ENCODE measurements at places on chromosomes 5 and 9.

- DNase-seq, result no peak
Measured at GRCh38 chr5:50691399-50692016, 25.1 kb downstream of the PARP8 start.

GRCh38 chr5:93381057-93381456 is 200.0 kb downstream of the NR2F1-AS1 start:
- DNase-seq, result no peak

DNA sequence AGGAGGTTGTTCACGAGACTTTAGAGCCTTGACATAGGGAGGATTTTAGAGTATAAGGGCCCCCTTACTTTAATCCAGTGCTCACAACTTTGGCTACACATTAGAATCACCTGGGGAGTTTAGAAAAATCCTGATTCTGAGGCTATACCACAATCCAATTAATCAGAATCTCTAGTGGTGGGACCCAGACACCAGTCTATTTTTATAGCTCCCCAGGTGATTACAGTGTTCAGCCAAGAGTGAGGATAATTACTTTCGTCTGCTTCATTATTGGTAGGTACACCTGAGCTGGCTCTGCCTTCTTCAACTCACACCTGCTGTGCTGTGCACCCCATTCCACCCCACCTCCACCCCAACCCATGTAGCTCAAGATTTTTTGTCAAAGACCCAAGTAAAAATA is 141.3 kb upstream of the EPB41L4A start:
- no peak for DNase-seq

DNA sequence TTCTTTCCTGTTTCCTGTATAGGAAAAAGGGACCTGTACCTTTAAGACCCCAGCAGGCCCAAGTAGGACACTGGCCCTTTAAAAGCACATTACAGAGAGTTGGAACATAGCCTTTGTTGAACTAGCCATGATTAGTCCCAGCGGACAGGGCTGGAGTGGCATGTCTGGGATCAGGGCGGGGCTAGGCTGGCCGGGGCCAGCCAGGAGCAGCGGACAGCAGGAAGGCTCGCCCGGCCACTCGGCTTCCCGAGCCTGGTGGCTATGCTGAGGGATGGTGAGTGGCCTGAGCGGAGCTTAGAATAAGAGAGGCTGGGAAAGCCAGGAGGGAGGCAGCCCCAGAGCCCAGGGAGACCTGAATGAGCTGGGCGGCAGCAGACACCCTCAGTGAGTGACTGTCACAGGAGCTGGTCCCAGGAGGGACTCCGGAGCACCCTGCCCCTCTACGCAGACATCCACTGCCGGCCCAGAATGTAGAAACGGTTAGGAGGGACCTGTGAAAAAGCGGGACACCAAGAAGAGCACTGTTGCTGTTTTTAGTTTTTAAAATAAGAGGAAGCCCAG is 92.1 kb downstream of the DAB2IP start:
- DNase-seq, result no peak

- no peak for DNase-seq
Measured at GRCh38 chr5:39116344-39117170, 42.4 kb upstream of the RICTOR start.

GRCh38 chr5:113276001-113276400 is 158.8 kb downstream of the TSSK1B start:
- DNase-seq, result no peak

DNA sequence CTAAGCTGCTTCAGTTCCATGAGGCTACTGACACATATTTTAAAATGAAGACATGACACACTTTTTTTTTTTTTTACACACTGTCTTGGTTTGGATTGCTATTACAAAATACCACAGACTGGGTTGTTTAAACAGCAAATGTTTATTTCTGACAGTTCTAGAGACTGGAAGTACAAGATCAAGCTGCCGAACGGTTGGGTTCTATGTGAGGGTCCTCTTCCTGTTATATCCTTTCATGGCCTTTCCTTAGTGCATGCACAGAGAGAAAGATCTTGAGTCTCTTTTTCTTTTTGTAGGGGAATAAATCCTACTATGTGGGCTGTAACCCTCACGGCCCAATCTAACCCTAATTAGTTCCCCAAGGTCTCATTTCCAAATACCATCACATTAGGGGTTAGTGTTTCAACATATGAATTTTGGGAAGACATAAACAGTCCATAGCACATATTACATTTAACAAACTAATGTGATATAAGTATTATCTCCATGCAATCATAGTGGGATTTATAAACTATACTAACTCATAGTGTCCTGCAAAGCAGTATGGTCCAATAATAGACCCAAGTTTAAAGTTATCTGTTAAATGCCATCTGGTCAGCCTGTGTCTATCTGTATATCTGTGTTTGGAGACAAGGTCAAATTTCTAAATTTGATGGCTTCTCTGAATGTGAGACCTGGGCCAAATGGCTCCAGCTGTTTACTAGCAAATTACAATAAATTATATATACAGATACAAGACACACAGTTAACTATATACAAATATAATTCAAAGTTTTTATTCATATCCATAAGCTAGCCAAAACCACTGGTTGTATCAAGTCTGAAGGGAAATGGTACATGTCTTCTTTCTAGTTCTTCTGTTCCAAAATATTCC is 90.3 kb upstream of the NREP start:
- no peak for DNase-seq

- DNase-seq, result no peak
Measured at GRCh38 chr9:74001382-74001781, 495.8 kb upstream of the RORB start.

DNA sequence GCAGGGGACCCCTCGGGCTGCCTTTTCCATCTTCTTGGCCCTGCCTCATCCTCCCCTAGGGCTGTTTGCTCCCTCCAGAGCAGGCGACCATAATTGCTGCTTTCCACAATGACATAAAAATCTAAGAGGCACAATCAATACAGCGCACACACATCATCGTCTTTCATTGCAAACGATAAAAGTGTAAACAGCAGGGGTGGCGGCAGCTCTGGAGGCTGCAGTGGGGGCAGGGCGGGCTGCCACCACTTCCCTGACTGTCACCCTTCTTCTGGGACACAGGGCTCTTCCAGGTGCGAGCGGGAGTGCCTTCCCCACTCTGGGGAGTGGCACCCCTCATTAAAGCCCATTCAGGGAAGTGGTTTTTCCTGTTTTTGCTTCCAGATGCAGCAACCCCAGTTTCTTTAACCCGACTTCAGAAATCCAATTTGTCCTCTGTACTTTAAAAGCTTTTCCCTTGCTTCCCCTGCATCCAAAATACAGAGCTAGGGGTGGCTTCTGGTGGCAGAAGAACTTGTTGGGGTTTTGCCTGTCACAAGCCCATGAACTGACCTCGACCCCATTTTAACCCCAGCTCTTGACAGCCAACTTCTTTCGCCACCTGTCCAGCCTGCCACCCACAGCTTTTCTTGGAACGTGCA is 45.7 kb downstream of the TSPAN17 start:
- DNase-seq, result no peak

DNA sequence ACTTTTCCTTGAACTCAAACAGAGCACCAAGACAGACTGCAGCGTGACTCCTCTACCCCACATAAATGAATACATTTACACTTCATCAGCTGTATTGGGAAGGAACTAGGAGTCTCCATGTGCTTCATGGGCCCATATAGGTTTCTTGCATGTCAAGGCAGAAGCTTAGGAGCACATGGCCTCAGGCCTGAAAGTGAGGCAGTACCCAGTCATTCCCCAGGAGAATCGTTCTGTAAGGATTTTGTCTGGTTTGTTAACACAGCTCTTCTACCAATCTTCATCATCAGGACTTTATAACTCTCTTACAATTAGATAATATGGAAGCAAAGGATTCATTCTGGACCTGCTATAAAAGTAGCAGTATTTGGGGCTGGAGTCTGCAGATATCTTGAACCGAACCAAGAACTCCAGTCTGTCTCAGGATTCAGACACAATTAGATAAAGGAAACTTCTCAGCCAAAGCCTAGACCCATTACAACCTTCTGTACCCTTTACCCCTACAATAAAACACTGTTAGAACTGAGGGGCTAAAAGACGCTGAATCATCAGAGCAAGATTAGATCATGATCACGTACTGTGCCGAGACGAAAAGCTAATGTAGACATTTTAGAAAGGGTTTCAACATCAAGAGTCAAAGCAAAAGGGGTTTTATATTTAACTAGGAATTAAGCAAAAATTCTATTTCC is 385.5 kb upstream of the SLC30A5 start:
- no peak for DNase-seq

- no peak for DNase-seq
Measured at GRCh38 chr9:87628346-87628745, 97.6 kb upstream of the CTSL start.

DNA sequence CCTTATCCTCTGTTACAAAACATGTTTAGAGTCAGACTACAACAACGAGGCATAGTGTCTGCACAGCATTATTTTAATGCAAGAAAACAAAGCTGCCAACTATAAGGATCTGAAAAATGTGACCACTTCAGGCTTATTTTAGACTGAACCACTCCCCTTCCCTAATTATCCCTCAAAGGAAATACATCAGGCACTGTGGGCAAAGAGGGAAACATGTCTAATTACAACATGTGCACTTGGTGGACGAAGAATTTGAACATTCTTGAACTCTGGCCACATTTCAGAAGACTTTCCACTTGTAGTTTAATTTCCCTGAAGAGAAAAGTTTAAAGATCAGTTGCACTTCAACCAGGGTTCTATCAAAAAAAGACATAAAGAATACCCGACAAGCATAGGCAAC is 3.8 kb downstream of the MTMR12 start:
- no peak for DNase-seq

DNA sequence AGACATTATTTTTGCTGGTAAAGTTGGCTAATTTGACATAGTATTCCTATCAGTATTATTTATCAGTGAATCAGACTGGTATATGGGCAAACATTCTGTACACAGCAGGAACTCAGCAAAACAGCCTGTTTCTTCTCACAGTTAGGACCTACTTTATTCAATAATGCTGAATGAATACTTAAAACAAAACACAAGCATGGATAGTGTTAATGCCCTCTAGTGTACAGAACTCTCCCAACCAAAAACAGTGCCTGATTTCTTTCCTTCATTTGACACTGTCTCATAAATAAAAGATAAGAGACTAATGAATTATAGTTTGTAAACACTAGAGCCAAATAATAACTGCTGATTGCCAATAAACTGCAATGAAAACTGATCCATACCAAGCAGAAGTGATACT is 1113.3 kb downstream of the PTPRD start:
- DNase-seq, result no peak

DNA sequence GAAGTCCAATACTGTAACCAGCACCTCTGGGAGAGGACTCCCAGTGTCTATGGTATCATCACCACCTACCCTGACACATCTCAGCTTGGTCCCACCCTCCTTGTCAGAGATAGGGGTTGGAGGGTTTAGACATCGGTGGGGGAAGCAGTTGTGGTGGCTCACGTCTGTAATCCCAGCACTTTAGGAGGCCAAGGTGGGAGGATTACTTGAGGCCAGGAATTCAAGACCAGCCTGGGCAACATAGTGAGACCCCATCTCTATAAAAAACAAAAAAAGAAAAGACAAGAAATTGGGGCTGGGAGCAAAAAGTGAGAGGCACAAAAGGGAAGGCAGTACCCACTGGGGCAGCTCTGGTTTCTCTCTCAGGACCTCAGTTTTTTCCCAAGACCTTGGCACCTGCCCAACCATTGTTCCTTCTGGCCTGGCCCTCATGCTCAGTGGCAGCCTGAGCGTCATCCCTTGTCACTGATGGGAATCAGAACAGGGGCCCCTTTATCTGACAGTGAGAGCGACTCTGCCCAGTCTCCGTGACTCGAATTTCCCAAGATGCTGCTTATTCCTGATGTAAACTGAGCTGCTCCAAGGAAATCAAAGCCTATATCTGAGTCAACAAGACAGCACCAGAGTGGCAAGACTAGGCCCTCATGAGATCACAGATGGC is 80.5 kb upstream of the HSPA9 start:
- DNase-seq, result no peak

GRCh38 chr9:114405294-114406034 is 17.7 kb upstream of the AKNA start:
- no peak for DNase-seq

GRCh38 chr9:84668196-84669012 is 1.1 kb upstream of the NTRK2 start:
- no peak for DNase-seq

DNA sequence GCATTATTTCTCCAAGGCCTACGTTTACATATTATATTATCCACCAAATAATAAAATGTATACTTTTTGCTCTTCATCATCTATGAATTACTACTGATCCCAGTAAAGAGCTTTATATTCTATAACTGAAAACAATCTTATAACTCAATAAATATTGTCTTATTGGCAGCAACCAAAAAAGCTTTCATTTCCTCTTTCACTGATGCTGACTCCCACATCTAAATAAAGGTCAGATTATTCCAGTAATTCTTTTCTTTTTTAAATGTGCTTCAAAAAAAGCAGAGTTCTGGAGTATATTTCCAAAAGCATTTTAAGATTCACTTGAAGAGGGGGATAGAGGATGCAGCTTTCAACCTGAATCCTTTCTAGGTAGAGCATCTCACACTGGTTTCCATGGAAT is 75.3 kb upstream of the NR4A3 start:
- DNase-seq, result no peak

DNA sequence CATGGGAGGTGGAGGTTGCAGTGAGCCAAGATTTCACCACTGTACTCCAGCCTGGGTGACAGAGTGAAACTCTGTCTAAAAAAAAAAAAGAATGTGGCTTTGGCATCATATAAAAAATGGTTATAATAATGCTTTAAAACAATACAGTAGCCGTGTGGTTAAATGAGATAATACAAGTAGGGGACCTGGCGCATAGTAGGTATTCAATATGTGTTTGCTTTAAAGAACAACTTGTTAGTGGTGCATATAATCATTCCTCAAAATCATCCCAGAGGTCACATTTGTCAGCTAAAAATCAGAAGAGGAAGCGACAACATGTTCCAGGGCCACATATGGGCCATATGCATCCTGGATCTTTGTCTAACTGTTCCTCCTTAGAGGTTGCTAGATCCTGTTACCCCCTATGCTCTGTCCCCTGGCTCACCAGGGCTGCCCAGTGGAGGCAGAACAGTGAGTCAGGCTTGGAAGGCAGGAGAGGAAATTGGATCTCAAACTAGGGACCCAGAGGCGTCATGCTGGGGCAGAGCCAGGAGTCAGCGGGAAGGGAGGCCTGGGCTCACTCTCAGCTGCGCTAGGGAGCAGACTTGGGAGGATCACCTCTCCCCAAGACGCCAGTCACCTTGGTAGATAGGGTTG is 27.7 kb downstream of the LHX6 start:
- no peak for DNase-seq

DNA sequence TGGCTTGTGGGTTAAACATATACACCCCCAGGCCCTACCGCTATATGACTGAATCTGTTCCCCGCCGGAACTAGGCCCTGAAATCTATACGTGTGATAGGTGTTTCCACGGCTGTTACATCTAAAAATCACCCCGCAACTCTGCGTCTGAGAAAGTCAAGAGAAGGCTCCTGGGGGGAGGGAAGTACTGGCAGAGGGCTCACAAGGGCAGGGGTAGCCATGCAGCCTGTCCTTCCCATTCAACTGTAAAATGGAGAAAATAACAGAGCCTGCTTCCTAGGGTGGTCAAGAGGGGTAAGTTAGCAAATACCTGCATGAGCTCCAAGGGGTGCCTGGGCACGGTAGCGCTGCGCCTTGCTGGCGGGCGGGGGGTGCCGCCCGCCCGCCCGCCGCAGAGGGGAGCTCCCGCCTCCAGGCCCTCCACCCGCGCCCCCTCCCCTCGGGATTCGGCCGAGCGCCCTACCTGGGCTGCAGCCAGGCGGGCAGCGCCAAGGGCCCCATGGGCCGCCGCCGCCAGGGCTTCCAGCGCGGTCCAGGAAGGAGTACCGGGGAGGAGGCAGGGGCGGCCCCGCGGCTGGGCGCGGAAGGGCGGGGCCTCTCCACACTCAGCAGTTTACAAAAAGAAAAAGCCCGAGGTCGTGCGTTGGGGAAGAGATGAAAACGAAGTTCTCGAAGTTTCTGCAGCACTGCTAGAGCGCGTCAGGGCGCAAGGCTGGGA is at the start of gene HACD4:
HACD4 (minus strand) TSS at position 550 of the 717 bp plus-strand sequence; CDS start at position 500, 50 bp downstream.
- no peak for DNase-seq
